ENCODE measurements at places on chromosomes 12 and 14.

DNA sequence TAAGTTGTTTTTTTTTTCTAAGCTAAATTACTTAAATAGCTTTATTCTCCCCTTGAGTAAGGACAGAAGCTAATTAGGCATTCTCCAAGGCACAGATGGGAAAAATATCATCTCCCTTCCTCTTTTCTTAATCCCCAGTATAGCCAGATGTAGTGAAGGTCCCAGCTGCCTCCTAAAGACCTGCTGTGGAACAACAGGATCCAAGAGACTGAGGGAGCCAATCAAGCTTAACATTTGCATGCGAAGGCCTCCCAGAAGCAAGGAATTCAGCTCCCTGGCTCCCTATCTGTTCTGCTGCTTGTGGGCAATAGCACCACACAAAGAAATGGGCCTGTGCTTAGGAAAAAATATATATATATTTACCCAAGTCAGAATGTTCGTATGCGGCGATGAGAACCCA lies 255.2 kb downstream of the SYT1 start:
- no peak for DNase-seq

DNA sequence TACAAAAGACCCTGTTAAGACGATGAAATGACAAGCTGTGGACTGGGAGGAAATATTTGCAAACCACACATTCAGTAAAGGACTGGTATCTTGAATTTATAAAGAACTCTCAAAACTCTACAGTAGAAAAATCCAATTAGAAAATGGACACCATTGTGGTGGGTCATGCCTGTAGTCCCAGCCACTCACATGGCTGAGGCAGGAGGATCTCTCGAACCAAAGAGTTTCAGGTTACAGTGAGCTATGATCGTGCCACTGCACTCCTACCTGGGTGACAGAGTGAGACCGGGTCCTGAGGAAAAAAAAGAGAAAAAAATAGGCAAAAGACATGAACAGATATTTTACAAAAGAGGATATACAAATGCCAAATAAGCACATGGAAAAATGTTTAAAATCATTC lies 41.9 kb downstream of the TTC6 start:
- DNase-seq, result no peak

- DNase-seq, result no peak
Measured at GRCh38 chr12:99024870-99025269, 379.8 kb downstream of the APAF1 start.

GRCh38 chr12:31220633-31221550 lies 105.1 kb downstream of the SINHCAF start:
- DNase-seq, result no peak

DNA sequence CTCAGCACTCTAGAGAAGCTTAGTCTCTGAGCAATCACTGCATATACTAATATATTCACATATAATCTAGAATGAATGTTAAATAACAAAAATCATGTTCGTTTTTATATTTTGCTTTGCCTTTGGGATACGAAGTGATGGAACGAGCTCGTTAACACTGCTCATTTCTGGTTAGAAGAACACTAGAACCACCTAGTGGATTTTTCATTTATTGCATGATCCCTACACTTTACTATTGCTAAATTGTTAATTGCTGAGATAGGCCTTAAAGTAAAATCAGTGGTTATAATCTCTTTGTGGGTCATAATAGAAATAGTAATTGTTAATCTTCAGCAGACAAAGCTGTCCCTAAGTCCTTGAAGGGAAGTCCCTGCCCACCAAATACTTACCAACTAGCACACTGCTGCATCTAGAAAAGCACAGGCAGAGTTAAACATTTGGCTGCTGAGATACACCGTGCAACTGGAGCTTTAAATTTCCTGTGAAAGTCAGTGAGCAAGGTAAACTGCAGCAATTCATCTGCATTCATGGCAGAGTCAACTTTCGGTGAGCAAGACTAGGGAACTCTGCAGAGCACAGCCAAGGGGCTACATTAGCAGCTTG lies 353.7 kb downstream of the APAF1 start:
- no peak for DNase-seq
